ENCODE measurements at places on chromosomes 6 and 20.

GRCh38 chr6:168837254-168838036 is 396.5 kb downstream of the SMOC2 start:
- DNase-seq, result no peak

DNA sequence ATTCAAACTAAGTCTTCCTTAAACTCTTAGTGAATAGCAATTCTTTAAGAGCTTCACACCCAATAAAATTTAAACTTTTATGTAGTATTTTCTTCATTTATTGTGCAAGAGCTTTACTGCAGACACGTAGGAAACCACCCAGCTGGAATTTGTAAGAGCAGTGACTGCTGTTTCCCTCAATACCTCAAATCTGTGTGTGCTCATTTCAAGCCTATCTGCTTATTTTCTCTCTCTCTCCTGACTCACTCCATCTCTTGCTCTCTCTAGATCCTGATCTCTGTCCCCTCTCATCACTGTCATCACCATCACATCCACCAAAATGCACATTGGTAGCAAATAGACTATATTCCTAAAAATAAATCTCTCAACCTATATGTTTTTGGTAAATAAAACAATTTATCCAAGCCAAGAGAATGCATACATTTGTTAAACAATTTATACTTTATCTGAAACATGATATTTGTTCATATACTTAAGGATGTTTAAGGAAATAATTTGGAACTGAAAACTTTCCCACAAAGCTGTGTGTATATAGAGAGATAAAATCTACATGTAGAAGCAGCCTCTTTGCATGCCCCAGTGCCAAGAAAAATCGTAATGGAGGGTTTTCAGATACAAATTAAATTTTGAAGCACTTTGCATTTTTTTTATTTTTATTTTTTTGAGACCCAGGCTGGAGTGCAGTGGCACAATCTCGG is 273.0 kb downstream of the TFAP2A start:
- DNase-seq, result no peak

- DNase-seq, result no peak
These were observed 87.9 kb upstream of the BMP5 start for GRCh38 chr6:55963301-55963700.

DNA sequence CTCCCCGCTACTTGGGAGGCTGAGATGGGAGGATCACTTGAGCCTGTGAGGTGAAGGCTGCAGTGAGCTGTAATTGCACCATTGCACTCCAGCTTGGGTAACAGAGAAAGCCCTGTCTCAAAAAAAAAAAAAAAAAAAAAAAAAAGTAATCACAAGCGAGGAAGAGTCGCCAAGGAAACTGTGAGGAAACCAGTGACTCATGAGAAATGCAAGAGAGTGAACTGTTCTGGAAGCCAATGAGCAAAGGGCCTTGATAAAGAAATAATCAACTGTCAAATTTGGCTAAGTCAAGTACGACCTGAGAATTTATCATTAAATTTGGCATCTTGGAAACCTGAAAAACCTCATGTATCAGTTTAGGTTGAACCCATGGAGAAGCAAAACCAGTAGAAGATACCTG is 16.1 kb upstream of the LAMP5 start:
- DNase-seq, result no peak

DNA sequence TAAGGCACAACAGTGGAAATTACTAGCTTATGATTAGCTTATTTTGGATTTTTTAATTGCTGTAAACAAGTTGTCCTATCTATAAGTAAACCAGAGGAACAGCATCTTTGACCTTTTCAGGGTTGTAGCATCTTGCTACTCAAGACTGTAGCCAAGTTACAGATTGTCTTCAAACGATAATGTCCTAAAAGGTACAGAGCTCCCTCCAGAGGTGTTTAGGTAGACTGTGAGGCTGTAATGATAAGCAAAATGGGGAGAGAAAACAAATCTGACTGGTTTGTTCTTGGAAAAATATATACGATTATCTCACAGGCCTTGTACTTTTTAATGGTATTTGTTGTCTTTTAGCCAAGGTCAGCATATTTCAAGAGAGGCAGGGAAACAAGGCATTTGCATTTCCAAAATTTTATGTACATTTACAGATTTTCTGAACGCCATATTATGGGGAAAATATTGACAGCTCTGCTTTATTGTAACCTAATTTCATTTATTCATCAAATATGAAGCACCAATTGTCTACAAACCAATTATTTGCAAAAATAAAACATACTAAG is 273.4 kb downstream of the MEI4 start:
- no peak for DNase-seq

DNA sequence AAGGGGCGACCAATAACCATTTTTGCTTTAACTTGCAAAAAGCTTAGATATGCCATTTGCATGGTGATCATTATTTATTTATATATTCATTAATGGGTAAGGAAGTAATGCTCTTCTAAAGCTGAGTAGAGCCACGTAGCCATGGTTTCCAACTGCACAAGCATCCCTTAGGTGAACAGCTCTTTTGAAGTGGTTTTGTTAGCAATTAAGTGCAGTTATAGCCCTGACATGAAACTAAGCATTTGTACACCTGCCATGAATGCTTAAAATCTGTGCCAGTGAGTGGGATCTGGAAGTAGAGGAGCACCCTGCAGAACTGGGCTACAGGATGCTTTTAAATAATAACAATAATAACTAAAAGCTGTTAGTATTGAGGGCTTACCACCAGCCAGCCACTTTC is 19.1 kb downstream of the TRAF3IP2 start:
- DNase-seq, result peak; percentile 79

DNA sequence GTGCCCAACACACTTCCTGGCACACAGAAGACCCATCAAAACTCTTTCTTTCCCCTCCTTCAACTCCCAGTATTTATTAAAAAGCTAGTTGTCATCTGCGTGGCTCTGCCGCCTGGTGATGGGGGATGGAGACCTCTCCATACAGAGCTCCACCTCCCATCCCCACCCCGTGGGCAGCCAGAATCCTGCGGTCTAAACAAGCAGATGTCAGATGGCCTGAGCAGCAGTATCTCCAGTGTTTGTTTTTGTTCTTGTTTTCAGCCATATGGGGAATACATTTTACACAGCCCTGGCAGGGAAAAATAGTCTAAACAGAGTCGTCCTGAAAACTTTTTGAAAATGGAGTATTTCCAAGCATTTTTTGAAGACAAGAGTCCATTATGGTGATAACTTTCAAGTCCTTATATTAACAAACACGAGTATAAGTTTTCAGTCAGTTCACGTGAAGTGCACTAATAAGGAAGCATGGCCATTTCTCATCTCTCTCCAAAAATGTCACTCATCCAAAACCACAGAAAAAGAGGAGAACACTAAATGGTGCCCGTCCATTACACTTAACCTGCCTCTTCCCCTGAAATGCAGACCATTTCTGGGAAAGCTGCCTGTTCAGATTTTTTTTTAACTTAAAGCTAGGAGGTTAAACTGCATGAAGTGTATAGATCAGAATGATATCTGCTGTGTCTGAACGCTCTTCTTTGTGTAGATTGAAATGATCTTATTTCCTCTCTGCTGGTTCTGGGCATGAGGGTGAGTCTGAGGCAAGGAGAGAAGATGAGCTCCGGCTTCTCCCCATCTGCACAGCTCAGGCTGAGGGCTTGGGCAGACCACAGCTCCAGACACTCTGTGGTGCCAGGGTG is 91.0 kb downstream of the TCP11 start:
- DNase-seq, result peak; percentile 47

DNA sequence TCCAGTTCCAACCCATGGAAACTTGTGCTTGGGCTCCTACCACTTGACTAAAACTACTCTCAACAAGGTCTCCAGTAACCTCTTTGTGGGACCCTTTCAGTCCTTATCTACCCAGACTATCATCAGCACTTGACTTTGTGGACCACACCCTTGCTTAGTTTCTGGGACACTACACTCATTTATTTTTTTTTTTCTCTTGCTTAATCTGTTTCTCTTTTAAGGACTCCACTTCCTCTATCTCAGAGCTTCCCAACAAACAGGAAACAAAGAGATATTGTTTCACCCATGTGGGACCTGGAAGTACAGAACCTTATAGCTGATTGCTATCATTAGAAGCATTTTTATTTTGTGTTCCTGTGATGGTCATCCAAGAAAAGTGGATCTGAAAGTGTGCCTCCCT is 28.8 kb upstream of the ME1 start:
- DNase-seq, result no peak

DNA sequence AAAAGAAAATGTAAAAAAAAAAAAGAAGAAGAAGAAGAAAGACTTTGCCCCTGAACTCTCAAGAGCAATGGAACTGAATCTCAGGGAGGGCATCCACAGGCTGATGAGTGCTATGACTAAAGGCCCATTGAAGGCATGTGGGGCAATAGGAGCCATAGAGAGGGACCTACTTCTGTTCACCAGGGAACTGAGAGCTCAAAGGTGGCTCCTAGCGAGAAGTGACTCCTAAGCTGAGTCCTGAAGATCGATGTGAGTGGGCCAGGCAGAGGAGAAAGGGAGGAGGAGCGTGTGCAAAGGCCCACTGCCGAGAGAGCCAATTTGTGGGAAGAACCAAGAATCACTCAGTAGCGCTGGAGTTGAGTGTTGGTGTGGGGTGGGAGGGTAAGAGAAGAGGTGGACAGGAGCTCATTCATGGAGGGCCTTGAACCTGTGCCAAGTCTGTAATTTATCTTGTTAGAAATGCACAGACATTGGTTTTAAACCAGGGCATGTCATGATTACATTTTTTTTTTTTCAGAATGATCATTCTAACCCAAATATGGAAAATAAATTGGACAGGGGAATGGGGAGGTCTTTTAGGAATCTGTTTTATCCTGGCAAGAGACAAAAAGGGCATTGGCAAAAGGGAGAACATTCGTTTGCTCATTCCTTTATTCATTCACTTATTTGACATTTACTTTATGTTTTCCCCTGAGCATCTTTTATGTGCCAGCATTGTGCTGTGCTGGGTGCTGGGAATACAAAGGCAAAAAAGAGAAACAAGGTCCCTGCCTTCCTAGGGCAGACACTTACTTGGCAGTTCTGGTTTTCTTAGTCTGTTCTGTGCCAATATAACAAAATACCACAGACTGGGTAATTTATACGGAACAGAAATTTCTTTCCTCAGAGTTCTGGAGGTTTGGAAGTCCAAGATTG is 67.4 kb upstream of the DSP start:
- DNase-seq, result no peak

DNA sequence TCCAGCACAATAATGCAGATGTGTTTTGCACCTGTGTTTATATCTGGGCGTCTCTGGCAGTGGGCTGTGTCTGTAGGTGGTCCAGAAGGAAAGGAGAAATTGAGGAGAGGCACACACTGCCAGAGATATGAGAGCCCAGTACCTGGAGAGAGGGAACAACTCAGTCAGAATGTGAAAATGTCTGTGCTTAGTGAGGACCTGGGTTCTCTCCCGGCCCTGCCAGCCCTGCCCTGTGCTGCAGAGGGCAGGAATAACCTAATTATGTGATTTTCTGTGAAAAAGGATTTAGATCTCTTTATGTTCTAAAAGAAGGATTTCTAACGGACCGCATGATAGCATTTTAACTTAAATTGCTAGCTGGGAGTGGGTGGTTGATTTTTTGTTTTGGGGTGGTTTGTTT is 8.3 kb upstream of the EXOC2 start:
- DNase-seq, result no peak

- DNase-seq, result no peak
These were observed 5.8 kb upstream of the GATA5 start for GRCh38 chr20:62481425-62482145.

- no peak for DNase-seq
These were observed 508.9 kb upstream of the NOX3 start for GRCh38 chr6:155964544-155964943.

- DNase-seq, result no peak
These were observed 54.5 kb downstream of the IPCEF1 start for GRCh38 chr6:154301839-154302752.

- DNase-seq, result no peak
These were observed 466.6 kb upstream of the AGPAT4 start for GRCh38 chr6:161740486-161740885.

DNA sequence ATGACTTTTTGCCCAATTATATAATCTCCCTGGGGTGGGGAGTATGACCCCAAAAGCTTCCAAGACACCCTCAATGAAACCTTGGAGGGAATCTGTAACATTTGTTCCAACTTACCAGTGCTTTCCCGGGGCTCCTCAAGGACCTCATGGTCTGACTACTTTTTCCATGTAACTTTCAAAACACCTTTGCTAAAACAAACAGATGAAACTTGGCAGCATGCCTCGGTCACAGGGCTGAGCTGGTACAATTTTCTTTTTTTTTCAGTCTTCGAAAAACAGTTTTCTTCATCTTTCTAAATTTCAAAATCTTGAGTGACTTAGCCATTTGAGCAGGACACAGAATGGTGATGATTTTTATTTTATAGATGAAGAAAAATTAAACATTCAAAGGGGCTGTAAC is 241.2 kb downstream of the BMP7 start:
- DNase-seq, result no peak

DNA sequence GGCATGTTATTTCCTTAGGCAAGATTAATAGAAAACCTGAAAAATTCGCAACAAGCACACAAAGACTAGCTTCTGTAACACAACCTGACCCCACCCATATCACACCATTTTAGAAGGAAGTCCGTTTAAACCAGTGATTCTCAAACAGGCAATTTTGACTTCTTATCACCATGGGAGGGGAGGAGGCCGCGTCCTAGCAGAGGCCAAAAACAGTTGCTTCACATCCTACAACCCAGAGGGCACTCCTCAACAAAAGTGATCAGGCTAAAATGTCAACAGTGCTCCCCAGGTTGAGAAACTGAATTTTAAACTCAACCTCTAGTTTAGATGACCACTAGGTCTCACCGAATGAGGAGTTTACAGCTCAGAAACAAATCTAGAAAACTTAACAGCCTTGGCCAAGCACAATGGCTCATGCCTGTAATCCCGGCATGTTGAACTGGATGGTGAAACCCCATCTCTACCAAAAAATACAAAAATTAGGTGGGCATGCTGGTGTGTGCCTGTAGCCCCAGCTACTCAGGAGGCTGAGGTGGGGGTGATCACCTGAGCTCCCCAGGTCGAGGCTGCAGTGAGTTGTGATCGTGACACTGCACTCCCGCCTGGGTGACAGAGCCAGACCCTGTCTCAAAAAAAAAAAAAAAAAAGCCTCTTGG is 3.4 kb downstream of the SNX5 start:
- DNase-seq, result no peak

DNA sequence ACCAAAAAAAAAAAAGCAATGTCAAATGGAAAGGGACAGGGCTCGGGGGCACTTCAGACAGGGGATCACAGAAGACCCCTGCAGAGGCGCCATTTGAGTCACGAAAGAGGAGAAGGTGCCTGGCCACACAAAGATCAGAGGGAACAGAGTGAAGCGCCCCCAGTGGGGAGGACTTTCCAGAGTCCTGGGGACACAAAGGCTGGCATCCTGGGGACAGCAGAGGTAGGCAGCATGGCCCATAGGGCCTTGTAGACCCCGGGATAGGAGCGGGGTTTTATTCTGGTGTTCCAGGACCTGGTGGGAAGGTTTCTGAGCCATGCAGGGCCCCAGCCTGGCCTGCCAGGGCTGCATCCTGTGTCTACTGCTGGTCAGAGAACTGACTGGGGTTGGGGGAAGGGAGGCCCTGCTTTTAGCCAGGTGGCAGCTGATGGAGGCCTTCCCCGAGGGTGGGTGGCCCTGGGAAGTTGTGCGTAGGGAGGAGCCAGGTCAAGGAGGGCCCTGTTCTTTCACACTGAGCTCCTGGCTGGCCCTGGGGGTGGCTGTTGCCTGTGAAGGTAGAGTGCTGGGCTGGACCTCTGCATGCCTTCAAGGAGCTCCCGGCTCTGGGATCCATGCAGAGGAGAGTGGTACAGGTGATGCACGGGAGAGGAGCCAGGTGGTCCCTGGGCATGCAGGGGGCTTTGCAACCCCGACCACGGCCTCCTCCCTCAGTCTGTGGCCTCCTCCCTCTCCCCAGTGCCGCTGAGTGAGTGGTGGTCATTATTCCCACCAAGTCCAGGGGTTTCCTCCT is 117.9 kb downstream of the CDH4 start:
- DNase-seq, result no peak

Measured in NCI-H1092 treated with DMSO at 0.1 percent for 48 hours (cell line).